ENCODE measurements at places on chromosomes 3 and 15. TPM values are rescaled to one million over a fixed set of nuclear protein-coding genes. Genes with fewer than 3 reads are reported as not detected.

DNA sequence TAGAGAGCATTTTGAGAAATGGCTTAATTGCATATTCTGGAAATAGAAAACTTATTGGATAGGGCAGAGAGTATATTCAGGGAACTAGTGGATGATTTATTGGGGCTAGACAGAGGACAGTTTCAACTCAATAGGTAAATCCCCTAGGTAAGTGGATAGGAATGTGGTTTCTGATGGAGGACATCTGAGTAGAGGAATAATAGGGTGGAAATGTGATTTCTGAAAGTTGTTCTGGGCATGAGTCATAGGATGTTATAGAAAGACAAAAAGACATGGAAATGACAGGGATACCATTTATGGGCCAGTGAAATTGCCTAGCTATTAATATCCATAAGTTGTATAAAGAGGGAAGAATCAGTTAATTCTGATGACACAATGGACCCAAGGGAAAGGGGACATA is 563.3 kb upstream of the GOLIM4 start:
- no peak for DNase-seq

- DNase-seq = no peak
These were observed 56.7 kb downstream of the ALCAM start for GRCh38 chr3:105423397-105423796.

The TIMP4 gene
- 3.3 TPM for total RNA-seq

DNA sequence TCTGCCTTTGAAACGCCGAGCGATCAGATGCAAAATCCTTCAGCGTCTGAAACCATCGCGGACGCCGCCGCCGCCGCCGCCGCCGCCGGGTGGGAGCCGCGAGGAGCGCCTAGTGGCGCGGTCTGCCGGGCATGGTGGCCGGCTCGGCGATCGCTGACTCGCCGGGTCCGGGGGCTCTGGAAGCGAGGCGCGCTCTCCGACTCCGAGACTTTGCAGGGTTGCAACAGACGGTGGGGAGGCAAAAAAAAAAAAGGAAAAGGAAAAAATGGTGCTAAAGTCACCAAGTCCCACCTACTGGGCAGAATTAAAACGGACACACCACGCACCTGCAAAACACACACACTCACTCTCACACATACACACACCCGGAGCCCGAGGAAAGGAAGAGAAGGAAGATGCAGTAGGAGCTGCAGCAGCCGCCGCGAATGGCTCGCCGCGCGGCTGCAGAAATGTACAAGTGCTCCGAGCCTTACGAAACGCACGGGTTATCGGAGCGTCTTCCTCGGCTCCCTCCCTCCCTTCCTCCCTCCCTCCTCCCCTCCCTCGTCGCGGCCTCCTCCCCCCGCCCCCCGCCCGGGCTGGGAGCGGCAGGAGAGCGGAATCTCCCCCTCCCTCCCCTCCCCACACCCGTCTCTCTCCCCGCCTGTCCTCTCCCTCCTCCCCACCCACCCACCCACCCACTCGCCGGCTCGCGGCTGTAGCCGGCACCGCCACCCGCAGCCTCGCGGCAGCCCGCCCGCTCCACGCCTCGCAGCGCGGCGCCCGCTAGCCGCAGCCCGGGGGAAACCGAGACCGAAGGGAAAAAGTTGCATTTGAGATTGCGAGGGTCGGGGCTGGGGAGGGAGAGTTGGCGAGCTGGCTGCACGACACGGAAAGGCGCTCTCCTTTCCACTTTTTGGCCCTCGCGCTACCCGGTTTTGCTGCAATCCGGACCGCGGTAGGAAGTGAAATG is at the start of gene NTRK3:
Gene NTRK3 (minus strand): TSS at position 461 of the 952 bp plus-strand sequence. CDS start 586 bp downstream, outside the sequence.
- DNase-seq = peak; percentile 69

The TP63 gene
- 0.41 TPM for total RNA-seq

- no peak for DNase-seq
These were observed 4.4 kb downstream of the MTMR14 start for GRCh38 chr3:9653565-9654248.

GRCh38 chr15:73467758-73468157 is 24.8 kb downstream of the REC114 start:
- no peak for DNase-seq

DNA sequence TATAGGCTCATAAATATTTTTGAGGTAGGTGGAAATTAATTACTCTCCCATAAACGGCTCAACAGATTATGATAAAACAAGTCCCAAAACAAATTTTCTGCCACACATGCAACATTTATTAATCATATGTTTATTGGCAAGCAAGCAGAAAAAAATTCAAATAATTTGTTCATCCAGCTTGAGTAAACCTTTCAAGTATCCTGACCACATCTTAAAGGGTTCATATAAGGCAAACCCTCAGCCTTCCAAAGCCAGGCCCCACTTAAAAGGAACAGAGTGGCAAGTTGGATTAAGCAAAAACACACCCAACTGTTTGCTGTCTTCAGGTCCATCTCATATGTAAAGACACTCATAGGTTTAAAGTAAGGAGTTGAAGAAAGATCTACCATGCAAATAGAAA is 1042.3 kb downstream of the DIPK2A start:
- no peak for DNase-seq

The PIF1 gene
- 0.82 TPM for total RNA-seq

DNA sequence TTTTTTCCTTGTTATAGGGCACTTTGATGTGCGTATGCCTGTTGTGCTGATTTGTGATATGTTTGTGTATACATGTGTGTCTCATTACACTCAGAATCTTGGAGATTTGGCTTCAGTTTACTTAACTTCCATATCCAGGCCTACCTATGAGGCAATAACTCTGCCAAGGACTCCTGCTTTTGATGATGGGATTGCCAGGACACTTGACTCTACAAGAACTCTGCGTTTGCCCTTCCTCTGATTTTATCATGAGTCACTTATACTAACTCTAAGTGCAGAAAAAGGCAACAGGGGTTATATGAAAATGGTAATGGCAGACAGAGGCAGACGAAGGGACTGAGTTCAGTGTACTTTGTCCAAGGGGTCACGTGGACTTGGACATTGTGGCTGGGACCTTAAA is 33.6 kb downstream of the MCTP2 start:
- no peak for DNase-seq

DNA sequence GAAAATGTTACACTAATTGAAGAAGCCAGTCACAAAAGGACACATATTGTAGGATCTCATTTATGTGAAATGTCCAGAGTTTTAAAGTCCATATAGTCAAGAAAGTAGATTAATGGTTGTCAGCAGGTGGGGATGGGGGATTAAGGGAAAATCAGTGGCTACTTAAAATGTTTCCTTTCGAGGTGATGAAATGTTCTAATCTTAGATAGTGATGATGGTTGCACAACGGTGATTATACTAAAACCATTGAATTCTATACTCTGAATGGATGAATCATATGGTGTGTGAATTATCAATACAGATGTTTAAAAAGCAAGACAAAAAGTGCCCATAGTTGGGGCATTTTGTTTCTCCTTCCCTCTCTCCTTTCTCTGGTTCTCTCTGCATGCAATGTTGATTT is 164.6 kb downstream of the ATG7 start:
- no peak for DNase-seq

DNA sequence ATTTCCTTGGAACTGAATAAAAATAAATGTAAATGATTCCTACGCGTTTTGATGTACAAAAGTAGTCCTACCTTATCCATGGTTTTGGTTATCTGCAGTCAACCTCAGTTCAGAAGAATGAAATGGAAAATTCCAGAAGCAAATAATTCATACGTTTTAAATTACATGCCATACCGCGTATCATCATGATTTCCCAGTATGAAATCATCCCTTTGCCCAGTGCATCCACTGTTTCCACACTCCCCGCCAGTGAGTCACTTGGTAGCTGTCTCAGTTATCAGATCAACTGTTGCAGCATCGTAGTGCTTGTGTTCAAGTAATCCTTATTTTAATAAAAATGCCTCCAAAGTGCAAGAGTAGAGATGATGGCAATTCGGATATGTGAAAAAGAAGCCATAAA is 9.1 kb upstream of the MFSD1 start:
- no peak for DNase-seq

DNA sequence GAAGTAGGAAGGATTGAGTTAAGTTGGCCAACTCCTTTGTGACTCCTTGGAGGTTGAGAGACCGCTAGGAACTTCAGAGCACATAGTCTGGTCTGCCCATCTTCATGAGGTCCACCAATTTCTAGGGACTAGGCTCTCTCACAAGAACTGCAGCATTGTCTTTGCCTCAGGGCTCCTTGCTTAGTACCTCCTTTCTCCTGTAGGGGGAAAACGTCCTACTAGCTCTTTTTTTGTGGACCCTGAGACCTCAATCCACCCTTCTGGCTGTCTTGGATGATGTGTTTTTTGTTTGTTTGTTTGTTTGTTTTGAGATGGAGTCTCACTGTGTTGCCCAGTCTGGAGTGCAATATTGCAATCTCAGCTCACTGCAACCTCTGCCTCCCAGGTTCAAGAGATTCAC is 21.6 kb downstream of the REC114 start:
- DNase-seq = no peak

- DNase-seq = no peak
These were observed 21.3 kb downstream of the LRIG1 start for GRCh38 chr3:66479532-66479947.

The ZBTB20 gene
- 39.9 TPM for total RNA-seq

DNA sequence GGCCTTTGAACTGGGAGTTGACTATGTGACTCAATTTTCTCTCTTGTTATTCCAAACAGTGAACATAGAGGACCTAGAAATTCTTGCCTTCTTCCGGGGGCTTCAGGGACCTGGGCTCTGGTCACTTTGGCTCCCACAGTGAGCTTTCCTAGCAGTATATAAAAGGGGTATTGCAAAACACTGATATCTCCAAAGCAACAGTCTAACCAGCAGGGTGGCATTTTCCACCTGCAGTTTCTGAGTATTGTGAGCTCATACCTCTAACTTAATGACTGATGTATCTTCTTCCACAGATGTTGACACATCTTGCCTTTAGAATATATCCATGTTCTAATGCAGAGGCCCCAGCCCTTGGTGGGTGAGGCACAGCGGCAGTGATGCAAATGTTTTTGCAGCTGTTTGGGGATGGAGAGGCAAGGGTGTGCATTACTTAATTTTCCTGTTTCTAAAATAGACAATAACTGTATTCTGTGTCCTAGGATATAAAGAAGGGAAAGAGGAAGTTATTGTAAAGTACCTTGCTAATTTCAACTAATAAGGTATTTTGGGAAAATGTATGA is 45.7 kb upstream of the ADGRG7 start:
- no peak for DNase-seq

The GOLGA8T gene
- total RNA-seq = not detected

DNA sequence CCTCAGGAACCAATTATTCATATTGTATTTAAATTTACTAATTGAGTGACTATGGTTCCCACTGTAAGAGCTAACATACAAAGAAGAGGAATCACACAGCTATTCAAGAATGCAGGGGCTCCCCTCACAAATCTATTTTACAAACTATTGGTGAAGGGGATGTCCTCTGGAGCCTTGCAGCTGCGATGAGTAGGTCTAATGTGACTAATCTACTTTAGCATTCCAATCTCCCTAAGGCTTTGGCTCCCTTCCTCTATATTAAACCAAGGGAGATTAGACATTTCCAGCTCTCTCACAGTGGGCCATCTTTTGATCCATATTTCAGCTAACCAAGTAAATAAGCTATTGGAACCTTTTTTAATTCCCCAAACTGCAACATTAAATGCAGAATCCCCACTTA is 514.2 kb upstream of the BCHE start:
- no peak for DNase-seq
